ENCODE measurements at places on chromosomes 11 and 22.

GRCh38 chr11:69909561-69910518, 90.6 kb upstream of the FGF3 start:
- no peak for DNase-seq

DNA sequence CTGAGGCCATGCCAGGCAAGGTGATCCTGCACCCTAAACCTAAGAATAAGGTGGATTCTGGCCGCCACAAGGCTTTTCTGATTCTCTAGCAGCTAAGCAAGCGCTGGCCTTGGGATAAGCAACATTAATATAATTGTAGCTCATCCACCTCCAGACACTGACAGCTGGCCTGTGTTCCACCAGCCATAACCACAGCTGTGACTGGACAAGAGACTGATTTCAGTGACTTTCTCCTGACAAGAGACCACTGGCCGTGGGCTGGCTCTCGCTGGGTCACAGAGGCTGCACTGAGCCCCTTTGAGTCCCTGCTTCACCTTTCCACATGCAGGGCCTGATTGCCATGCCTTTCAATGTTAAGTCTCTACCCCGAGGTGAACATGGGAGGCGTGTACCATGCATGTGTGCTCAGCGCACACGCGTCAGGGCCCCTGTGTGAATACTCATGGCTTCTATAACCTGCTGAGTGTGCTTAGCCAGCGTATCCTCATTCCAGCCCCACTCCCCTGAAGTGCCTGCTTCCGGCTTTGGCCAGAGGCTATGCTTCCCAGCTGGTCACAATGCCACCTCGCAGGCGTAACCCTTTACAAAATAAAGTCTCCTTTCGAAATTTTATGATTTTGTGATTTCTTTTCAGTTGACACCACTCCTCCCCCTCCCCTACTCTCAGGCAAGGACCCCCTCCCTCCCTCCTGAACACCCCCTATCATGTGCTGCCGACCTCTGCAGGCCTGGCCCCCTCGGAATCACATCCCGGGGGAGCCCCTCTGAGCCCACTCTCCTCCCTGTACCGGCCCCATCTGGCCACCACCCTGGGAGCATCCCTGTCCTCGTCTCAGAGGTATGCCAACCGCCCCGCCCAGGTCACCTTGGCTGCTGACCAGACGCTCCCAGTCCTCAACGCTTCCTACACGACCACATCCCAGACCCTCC, 128.1 kb downstream of the CTTN start:
- no peak for DNase-seq

- DNase-seq: peak; percentile 70
Measured at GRCh38 chr11:20367313-20367948, 3.9 kb downstream of the HTATIP2 start.

DNA sequence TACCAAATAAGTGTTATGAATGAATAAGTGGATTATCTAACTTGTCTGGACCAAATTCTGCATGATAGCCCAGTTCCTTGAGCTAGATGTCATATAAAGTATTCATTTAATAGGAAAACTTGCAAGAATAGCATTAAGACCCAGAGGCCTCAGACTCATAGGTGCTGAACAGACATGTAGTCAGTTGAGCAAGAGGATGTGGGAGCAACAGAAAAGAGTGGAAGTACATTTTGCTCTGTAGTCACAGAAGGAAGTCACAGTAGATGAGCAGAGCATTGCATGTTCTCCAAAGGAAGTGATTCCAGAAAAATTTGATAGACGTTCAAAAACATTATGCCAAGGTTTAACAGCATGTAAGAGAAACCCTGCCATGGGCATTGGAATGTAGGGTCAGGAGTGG, 9.5 kb downstream of the HOATZ start:
- DNase-seq: no peak

DNA sequence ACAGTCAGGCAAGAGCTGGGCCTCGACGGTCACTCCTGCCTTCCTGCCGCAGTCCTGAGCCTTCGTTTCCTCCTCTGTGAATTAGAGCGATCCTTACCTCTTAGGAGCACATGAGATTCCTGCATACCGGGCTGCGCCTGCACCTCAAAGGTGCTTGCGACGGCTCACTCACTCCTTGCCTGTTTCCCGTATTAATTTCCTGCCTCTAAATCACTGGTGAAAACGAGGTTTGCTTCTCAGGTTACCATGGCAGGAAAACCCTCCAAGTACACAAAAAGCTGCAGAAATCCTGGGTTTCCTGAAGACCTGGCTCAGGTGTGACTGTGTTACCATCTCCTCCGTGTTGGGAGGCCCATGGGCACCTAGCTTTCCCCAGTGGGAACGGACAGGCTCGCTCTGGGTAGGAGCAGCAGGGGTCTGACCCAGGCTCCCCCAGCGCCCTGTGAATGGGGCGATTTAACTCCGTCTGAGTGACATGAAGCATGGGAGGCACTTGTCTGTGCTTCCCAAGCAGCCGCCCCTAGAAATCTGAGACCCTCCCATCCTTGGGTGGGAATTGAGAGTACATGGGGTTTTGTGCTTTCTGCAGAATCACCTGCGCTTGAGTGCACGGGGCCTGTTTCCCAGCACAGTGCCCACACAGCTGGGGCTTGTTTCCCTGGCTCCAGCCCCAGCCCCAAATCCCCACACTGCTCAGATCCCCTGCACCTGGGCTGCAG, 64.8 kb downstream of the PHF21B start:
- no peak for DNase-seq

DNA sequence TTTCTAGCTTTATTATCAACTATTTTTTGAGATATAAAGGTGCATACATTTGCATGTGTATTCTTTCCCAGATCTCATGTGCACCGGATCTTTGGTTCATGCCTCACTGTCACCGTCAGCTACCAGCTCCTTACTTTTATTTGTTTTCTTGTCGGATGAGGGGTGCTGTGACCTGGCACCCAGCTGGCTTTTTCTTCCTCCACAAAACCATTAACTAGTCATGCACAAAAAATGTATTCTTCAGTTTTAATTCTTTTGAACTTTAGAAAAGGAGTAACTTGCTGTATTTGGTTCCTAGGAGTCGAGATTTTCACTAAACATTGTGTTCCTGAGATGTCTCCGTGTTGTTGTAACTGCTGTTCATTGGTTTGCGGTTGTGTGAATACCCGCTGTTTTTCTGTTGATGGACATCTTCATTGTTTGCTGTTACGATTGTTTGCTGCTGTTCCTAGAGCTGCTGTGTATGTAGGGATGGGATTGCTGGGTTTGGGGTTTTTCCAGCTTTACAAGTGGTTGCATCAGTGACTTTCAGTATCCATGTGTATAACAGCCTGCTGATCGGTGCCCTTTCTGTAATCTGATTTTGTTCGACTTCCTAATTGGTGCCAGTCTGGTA, 39.4 kb downstream of the MOV10L1 start:
- no peak for DNase-seq

- no peak for DNase-seq
Measured at GRCh38 chr11:59552844-59553243, 41.5 kb downstream of the OR4D9 start.

- no peak for DNase-seq
Measured at GRCh38 chr11:123135863-123136446, 59.1 kb downstream of the CLMP start.

DNA sequence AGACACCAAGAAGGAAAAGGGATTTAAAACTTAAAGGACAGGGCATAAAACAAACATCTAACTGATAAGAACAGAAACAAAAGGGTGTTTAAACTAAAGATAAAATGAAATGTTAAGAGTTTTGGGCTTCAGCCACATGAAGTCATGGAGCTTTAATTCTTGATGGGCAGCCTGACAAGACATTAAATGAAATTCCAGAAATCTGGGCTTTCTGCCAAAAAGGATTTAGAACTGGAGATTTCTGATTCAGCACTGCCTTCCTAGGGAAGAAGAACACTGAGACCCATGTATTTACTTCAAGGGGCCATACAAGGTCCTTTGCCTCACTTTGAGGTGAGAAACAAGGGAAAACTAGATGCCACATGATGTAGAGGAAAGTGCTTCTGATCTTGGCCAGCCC, 355.9 kb upstream of the RAG2 start:
- no peak for DNase-seq

All from skeletal muscle cell (primary cell).